ENCODE measurements at places on chromosomes 3 and 15.

GRCh38 chr3:152443212-152444023 lies 174.7 kb downstream of the MBNL1 start:
- no peak for DNase-seq

DNA sequence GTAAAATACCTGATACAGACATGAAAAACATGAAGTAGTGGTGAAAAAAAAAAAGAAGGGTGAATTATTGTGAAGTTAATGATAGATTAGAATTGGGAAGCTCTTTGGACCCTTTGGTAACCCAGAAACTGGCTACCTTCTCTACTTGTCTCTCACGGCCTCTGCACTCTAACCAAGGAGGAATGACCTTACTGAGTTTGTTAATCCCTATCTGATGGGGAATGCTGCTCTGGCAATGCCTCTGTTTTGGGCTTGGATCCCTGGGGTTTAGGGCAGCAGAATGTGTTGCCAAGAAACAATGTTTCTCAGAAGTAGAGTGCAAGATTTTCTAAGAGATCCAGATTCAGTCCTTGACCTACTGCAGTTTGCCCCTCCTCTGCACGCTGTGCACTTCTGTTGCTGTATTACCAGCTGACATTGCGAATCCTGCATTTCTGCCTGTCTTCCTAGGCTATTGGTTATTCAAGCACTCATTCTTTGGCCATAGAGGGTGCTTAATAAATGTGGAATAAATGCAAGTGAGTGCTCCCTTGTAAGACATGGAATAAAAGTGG lies 49.2 kb upstream of the MAP3K13 start:
- no peak for DNase-seq

DNA sequence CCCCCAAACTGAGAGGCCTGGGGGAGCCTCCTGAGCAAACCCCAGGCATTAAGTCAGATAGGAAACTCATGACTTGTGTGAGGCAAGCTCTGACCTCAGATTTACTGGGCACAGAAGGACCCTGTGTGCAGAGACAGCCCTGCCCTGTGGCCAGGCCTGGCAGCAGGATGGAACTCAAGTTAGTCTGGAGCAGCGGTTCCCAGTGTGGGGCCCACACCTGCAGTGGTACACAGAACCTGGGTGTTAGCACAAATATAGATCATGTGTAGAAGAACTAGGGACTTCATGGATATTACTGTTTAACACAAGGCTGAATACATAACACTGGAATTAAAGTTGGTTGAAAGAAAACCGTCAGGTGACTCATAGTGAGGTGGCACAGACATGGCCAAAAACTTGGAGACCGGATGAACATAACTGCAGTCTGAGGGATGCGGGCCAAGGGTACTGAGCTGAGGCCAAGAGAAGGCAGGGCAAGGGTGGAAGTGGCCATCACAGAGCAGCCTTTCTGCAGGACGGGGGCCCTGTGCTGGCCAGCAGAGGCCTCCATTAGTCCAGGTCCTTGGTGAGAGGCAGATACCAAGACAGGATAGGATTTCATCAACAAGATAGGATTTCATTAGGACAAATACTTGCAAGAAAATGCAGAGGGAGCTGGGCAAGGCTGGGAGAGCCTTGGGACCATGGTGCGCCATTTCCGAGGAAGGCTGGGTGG lies 40.9 kb downstream of the IRAK2 start:
- no peak for DNase-seq

GRCh38 chr3:67418426-67419217 lies 235.8 kb downstream of the SUCLG2 start:
- no peak for DNase-seq

- no peak for DNase-seq
These were observed 202.0 kb downstream of the AKAP13 start for GRCh38 chr15:85582131-85583079.

- DNase-seq = no peak
These were observed 137.4 kb downstream of the TBC1D5 start for GRCh38 chr3:17605032-17605431.

- DNase-seq = no peak
These were observed 54.7 kb upstream of the CNOT10 start for GRCh38 chr3:32630266-32630665.

DNA sequence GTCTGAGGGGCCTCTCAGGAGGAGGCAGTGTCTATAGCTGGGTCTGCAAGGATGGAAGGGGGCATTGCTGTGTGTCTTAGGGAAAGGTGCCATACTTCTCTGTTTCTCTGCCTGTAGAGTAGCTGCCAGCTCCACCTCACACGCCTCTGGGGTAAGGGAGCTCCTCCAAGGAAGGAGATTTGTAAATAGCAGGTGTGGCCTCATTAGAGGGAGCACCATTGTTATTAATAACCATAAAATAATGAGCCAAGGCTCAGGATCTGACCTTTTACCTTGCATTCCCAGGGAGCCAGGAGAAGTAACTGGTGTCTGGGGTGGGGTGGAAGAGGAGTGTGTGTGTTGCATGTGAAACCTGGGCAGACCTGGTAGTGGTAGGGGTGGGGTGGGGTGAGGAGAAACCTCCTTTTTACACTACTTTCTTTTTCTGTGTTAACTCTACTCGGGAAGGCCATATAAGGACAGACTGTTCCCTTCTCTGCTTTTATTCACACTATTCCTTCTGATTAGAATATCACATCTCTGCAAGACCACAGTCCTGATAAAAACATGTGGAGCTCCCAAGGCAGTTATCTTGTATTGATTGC lies 2.2 kb upstream of the C15orf39 start:
- DNase-seq = no peak

DNA sequence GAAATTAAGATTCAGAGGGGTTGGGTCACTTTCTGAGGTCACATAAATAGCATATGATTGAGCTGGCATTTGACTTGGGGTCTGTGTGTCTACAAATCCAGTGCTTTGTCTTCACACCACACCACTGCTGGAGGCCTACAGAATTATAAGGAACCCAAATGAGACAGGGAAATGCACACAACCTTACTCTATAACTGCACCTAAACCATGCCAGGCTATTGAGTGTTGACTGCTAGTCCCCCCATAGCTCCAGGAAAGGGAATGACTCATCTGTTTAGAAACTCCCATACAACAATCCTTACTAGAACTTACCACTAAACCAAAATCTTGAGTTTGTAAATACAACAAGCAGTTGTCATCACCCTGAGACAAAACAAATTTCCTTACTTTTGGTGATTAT lies 16.9 kb upstream of the TSC22D2 start:
- DNase-seq = no peak

GRCh38 chr3:16056217-16056616 lies 118.3 kb upstream of the GALNT15 start:
- no peak for DNase-seq

DNA sequence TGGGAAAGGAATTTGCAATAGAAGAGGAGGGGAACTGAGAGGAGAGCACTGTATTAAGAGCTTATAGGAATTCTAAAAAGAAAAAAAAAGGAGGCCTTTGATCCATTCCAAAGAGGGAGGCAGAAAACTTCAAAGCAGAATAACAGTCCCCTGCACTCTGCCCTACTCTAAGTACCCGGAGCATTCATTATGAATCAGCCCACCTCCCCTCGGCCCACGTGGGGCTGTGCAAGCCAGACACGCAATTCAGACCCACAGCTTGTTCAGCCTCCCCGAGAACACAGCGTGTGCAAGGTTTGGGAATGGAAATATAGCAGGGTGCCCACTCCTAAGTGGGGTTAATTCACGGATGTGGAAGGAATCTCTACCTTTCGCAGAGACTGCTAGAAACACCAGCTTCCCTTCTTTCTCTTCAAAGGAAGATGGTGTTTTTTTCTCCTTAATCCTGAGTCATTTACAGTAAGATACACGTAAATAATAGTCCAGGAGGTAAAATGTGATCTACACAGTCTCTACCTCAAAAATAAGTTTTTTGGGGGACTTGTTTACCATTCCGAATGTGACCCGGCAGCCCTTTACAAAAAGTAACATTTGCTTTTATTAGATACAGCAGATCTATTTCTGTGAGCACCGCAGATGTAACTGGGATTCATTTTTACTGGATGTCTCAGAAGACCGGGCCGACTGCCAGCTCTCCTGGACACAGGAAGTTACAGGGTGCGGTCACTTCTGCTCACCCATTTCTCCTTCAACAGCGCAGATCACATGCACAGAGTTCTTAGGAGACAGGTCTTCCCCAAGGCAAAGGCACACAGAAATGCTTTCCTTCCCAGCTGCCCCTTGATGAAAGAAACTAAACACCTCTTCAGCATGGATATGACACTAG lies 768.5 kb upstream of the CFAP20DC start:
- DNase-seq = no peak

GRCh38 chr3:137693791-137694190 lies 70.3 kb upstream of the SOX14 start:
- DNase-seq = no peak

DNA sequence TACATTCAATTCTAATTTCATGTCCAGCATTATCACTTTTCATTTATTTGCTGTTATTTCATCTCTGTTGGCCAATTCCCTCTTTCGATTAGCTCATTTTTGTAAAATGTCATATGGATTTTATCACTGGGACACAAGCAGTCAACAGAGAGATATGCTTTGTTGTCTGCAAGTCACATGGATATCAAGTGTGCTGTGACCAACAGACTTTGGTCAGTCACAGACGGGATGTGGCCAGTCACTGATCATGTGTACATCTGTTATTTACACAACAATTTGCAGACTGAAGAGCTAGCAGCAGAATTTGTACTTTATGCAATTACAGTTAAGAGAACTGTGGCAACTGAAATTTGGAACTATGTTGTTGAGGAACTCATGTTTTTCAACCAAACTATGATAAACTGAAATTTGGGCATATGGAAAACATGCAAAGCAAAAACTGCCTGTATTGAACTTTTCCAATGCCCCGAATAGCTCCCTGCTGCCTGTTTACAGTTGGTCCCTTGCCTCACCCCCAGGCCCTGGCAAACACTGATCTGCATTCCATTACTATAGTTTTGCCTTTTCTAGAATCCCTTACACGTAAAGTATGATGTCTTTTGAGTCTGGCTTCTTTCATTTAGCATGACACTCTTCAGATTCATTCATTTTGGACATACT lies 104.4 kb downstream of the RPL22L1 start:
- DNase-seq = no peak

- DNase-seq = no peak
These were observed 404.0 kb upstream of the WNT5A start for GRCh38 chr3:55891106-55891505.

GRCh38 chr3:73365756-73366397 lies 258.9 kb downstream of the PDZRN3 start:
- no peak for DNase-seq

DNA sequence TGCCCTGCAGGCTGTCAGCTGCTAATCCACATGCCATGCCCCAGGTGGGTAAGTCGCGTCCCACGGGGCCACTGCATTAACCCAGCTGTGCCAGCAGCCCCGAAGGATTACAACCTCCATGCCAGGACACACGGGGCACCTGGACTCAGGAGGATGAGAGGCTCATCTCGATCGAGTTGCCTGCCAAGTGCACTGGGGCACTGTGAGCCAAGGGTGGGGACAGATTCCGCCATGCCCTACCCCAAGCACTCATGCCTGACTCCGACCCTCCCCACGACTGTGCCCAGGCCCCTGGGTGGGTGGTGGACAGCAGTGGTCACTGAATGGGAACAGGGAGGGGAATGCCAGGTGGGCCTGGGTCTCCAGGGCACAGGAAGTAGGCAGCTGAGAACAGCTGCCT lies 20.7 kb upstream of the SNRPA1 start:
- DNase-seq = no peak

GRCh38 chr3:171541647-171542046 lies 81.4 kb upstream of the TNIK start:
- no peak for DNase-seq

GRCh38 chr15:61831505-61831921 lies 228.7 kb downstream of the VPS13C start:
- DNase-seq = peak; percentile 33

- no peak for DNase-seq
These were observed 124.3 kb downstream of the MYLK start for GRCh38 chr3:123759871-123760270.

DNA sequence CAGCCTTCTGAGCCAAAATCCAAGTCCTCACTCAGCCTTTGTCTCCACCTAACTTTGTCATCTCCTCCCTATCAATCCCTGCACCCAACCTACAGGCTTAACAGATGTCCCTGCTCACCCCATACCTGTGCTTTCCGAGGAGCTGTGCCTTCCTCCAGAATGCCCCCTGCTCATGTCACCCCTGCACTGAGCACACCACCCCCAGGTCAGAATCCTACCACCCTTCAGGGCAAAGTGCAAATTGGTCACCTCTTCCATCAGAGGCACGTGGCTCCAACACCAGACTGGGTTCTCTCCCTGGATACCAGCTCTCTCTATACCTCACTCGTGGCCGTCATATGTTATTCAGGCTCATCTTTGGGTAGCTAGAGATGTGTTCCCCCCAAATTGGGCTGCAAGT lies 29.8 kb downstream of the HOMER2 start:
- DNase-seq = no peak

DNA sequence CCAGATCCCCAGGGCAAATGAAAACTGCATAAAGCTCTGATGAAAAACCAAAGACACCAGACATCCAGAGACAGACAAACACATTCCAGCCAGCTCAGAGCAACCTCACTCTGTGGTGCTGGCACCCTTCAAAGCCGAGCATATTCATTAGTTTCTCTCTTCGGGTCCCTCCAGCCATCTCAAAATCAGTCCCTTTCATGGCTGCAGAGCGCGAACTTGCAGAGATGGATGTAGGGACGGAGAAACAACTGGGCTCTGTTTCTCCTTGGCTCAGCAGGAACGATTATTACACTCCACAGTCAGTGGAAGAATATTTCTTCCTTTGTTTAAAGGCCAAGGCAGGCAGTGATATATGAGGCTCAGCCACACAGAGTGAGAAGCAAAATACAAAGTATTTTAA lies 50.4 kb upstream of the SYN2 start:
- DNase-seq = no peak

DNA sequence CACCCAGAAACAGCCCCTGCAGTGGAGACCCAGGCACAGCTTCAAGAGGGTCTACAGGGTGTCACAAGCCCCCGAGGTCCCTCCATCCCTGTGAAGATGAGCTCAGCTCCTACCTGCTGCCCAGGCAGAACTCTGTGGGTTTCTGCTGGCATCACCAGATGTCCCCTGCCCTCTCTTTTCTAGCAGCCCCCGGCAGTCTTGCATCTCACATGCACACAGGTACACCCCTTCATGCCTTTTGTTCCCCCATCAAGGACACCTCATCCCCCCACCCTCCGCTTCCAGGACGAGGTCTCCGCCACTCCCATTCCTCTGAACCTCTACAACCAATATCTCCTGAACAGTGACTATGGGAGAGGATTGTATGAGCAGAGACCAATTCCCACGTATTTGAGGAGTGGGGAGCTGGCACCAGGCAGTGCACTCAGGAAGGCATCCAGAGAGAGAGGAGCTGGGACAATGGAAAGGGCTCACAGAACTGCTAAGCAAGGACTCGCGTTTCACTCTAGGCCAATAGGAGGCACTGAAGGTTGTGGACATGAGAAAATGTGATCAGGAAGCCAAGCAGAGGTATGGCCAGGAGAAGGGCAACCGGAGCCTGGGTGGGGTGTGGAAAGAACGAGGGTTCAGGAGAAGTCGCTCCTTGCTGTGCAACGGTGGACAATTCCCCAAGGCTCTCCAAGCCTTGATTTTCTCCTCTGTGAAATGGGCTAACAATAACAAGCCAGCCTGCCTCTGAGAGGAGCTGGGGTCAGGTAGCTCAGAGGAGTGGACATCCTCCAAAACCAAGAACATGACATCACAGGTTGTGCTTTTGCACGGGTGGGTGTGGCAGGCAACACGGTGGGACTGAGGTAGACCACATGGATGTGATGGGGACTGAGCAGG lies 115.2 kb downstream of the CHSY1 start:
- DNase-seq = no peak

Data from NCI-H2107 (cell line).